Stimulated activated CD4-positive, alpha-beta T cell treated with anti-CD3 and anti-CD28 coated beads, Interleukin-2, amount 100 ng/mL, for 24 hours (primary cell): ENCODE measurements at places on chromosomes 2 and 18.
A peak's percentile ranks its signal among the peaks of the same experiment; 100 is the strongest.

GRCh38 chr18:30886998-30887397, 155.5 kb downstream of the DSC3 start:
- DNase-seq: no peak

- no peak for DNase-seq
These were observed 4.7 kb upstream of the CAPN10 start for GRCh38 chr2:240581811-240582210.

DNA sequence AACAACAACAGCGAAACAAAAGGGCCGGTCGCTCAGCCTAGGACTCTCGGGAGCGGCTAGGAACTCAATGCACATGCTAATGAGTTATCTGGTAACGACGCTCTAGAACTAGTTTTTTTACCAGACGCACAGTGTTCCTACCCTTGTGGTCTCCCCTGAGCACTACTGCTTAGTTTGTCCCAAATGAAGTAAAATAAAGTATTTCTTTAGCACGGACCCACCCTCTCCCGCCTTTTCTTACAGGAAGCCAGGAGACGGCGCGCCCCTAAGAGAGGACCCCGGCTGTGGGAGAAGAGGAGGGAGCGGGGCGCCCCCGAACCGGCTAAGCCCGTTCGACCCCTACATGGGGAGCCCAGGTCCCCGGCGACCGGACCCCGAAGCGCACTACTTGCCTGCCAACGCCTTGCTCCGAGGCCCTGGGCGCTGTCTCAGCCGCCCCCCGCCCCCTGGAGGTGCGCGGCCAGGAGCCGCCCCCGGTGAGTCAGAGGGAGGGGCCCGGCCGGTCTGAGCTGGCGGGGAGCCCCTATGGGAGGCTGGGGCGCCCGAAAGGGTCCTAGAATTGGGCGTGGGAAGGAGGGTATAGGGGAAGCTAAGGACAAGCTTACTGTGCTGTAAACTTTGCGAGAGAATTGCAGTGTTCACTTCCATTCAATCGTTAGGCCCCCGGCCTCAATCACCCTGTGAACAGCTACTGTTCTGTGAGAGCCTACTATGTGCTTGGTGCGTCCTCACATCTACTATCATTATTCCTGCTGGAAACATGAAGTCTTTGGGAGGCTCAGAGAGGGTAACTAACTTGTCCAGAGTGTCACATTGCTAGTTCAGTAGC, 3.6 kb upstream of the CAPG start:
- DNase-seq: peak; percentile 53

- no peak for DNase-seq
These were observed 205.8 kb downstream of the PRKCE start for GRCh38 chr2:45857275-45857609.

DNA sequence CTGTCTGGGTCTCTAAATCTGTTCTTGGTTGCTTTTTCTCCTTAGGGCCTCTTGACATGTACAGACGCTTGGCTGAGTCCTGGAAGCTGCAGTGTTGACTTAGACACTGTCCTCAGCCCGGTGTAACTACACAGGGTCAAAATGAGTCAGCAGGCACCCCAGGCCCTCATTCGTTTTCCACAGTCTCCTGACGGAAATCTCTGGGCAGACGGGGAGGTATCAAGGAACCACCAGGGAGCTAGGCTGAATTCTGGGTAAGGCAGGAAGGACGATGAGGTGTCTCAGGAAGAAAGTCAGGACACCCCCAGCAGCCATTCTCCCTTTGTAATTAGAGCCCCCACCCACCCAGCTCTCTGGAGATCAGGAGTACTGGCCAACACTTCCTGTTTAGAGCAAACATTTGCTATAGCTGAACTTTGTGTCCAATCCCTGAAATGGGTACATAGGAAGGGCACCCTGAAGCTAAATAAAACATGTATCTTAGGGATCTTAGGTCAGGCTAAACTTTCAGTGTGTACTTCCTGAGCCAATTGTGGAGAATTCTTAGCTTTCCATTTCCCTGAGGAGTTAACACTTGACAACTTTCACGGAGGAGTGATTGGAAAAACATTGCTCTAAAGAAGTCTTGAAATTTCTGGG, 23.9 kb upstream of the EPAS1 start:
- no peak for DNase-seq

DNA sequence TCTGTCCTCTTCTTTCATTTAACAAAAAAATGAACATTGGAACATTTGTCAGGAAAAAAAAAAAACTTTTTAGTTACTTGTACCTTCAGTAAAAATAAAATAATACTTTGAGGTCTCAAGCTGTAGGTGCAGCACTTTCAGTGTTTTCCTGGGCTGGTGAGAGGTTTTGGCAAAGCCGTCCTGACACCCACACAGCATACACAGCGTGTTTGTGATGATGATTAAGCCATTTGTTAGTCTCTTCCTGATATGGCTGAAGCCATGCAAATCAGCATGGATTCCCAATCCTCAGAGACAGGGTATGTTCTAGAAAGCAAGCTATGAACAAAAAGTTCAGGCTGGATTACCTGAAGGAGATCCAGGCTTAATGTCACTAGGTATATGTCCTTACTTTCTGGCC, 236.8 kb downstream of the ZNF516 start:
- no peak for DNase-seq

- no peak for DNase-seq
These were observed 328.0 kb upstream of the HS6ST1 start for GRCh38 chr2:128646691-128647090.

DNA sequence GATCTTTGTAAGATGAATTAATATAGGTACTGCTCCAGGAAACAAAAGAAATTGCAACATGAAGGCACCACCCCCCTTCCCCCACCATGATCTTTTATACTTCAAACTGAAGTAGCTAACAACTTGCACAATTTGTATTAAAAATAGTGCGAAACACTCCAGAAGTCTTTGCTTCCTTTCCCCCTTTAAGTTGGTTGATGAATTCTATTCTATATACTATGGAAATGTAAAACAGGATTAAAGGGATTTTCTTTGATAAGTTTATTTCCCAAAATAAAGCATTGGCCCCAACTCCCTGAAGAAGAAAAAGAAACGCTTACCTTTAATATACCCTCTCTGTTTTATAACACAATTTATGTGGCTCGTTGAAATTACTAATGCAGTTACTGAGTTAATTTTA, 227.1 kb downstream of the ARHGAP15 start:
- no peak for DNase-seq
